ENCODE measurements at places on chromosomes 5 and 9.

DNA sequence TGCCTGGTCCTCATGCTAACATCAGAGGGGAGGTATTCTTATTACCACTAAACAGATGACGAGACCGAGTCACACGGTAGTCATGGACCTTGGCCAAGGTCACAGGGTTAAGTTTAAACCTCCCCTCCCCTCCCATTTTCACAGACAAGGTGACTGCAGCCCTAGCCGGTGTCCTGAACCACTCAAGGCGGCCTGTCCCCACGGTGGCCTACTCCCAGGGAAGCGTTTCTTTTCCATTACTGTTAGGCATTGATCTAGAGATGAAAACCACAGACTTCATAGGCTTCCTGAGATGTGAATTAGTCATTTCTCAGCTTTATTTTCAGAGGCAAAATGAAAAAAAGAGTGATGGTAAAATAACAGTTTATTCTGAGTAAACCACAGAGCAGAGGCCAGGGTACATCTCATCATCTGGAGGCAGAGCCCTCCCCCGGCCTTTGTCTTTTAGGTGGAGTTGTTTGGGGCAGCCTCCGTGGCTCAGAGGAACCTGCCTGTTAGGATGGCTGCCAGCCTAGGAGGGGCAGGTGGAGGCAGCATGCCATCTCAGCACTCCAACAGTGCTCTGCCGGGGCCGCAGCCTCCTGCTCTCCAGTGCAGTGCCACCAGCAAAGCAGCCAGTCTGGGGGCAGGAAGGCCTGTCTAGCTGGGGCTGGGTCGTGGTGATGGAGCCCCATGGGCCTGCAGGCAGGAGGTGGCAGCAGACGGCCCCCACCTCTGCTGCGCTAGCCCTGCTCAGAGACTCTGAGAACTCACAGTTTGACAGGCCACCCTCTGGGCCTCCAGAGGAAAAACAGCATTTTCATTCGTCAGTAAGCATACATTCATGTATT lies 71.2 kb downstream of the RAPGEF1 start:
- no peak for DNase-seq

GRCh38 chr5:141870871-141871270 lies 7.3 kb downstream of the PCDH1 start:
- no peak for DNase-seq

GRCh38 chr5:80662108-80662507 lies 7.3 kb upstream of the DHFR start:
- DNase-seq: no peak

DNA sequence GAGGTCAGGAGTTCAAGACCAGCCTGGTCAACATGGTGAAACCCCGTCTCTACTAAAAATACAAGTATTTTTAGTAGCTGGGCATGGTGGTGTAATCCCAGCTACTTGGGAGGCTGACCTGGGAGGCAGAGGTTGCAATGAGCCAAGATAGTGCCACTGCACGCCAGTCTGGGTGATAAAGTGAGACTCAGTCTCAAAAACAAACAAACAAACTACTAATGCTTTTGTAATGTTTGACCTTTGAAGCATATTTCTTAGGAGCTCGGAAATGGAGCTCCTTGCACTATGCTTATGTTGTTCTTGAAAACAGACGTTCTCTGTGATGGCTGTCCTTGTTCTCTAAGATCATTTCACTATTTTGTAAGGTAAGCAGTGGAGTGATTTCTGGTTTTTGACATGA lies 6.0 kb downstream of the F2RL2 start:
- DNase-seq: no peak

DNA sequence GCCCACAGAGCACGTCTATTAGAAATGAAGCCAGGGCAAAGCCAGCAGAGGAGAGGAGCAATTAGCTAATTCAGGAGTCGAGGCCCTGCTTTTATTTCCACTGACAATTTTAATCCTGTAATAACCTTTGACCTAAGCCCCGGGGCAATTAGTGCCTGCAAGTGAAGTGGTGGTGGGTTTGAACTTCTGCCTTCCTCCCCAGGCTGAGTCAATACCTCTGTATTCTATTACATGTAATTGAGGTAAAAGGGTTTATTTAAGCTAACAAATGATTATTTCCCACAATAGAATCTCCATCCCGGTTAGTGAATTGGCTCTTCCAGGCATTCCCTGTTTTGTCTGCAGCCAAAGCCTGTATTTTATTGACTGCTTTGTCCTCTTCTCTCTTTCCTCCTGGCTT lies 49.9 kb downstream of the FGF18 start:
- DNase-seq: no peak

DNA sequence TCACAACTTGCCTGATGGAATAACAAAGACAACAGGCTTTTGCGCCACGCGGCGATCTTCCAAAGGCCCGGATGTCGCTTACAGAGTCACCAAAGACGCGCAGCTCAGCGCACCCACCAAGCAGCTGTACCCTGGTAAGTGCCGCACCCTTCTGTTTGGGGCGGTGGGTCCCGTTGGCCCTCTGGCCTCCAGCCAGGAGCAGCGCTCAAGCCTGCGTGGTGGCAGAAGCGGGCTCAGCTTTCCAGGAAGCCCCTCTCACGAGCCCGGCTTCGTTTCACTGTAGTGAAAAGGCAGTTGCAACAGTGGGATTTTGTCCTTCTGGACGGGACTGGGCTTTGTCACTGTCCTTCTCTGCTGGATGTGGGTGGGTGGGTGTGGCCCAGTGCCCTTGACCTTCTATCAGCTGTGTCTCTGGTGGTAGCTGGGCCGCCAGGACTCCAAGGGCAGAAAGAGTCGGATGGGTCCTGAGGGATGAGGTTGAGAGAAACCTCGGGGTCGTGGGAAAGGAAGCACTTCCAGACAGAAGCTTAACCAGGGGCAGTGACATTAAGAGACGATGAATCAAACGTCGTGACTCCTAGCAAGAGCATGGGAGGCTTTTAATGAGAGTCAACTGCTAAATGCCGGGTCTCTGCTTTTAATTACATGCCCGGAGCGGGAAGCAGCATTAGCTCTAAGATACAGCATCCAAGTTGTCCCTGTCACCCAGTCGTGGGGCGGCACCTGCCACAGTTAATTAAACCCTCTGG lies 49.5 kb downstream of the COL5A1 start:
- no peak for DNase-seq

- no peak for DNase-seq
Observed at GRCh38 chr9:14238079-14238478, 75.9 kb downstream of the NFIB start.

DNA sequence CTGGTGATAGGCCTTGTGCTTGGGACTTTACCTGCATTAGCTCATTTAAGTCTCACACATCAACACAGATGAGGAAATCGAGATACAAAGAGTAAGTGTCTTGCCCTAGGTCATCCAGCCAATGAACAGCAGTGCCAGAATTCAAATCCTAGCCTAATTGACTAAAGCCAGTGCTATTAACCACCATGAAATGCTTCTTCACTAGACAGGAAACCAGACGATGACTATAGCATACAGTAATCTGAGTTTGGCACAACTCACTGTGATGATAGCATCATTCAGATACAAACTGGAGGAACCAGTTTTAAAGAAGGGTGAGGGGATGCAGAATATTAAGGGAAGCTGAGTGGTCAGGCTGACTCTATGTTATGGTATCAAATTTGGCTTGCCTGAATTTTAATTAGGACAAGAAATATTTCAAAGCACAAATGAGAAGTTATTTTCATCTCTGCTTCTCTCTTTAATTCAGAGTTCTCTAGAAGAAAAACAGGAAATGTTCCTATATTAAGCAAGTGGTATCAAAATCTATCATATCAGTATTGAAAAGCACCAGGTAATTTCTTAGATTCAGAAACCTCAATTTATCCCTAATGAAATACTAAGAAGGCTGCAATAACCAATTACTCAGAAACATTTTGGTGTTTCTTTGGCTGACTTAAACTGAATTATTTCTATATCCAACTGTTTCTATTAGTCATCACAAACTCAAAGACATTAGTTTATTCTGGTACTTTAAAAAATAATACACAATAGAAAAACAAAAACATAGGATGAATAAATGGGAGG lies 147.0 kb upstream of the RASA1 start:
- DNase-seq: no peak

- DNase-seq: no peak
Observed at GRCh38 chr5:37198842-37199241, 50.3 kb downstream of the CPLANE1 start.

DNA sequence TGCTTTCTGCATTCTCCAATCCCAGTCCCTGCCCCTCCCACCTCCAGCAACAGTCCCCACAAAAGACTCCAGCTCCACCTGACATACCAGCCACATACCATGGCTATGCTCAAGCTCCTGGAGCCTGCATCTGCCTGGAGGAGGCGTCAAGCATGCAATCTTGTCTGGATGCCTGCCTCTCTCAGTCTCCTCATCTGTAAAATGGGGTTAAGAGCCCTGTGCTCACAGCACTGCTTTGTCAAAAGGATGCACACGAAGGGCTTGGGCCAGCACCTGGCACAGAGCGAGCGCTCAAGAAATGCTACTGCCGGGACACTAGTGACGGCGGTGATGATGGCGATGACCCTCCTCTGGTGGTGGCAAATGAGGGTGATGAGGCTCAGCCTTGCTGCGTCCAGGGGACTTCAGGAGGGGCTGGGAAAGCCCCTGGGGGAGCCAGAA lies 202.9 kb upstream of the IER5L start:
- no peak for DNase-seq

All from nucleus accumbens (tissue), 56 donors.